ENCODE measurements at places on chromosomes 1 and 21. TPM values are rescaled to one million over a fixed set of nuclear protein-coding genes. Genes with fewer than 3 reads are reported as not detected.

Gene LAX1
- polyA plus RNA-seq: 0.03 TPM

Gene IL20
- polyA plus RNA-seq: not detected

Gene ANGPTL7
- 0.08 TPM for polyA plus RNA-seq

Gene TNNT2
- polyA plus RNA-seq: 0.57 TPM

- peak; percentile 91 for DNase-seq
Measured at GRCh38 chr1:916173-917075, 7.3 kb upstream of the SAMD11 start.

- peak; percentile 81 for DNase-seq
Measured at GRCh38 chr1:46474570-46474969, 15.1 kb upstream of the DMBX1 start.

DNA sequence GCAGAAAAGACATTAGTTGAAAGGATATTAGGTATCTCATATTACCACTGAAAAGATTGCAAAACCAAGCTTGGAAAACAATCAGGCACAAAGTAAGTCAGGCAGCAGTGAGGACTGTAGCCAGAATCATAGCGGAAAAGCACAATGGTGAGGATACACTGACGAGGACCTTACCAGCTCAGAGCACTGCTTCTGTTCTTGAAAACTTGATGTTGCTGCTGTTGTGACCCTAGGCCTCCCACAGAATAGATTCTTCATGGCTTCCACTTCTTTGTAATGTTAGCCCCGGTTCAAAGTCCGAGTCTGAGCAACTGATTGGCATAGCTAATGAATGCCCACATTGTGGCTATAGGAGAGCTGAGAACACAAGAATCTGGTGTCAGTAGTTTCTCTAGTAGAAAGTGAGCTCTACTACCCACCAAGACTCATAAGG lies 45.2 kb upstream of the LRRC8C start:
- no peak for DNase-seq

DNA sequence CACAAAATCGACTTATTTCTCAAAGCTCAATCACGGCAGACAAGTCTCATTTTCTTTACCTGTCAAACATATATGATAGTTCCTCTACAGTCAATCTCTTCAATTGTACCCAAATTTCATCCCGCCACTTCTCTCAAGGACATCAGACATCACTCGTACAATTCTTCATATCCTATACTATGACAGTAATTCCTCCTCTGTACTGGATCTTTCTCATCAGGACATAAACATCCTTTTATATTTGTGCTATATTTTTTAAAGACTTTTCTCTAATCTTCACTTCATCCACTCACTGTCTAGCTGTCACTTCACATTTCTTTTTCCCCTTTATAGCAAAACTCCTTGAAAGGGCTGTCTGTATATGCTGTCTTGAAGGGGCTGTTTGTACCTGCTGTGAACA lies 419.1 kb upstream of the NR5A2 start:
- DNase-seq: no peak

DNA sequence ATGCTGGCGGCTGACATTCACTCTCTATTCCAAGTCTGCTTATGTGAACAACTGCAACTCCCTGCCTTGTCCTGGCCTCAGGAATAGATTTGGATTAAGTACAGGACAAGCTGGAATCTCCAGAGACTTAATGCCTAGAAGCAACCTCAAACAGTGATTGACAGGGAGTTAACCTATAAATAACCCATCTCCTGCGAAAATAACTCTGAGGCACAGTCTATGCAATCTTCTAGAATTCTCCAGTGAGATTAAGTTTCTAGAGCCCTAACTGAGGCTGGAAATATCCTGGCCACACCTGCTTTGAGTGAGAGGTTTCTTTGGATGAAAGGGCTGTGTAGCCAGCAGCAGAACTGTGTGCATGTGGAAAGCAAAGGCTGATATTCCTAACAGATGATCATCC lies 25.3 kb upstream of the ATP1A1 start:
- no peak for DNase-seq

GRCh38 chr1:4696161-4696745 lies 41.8 kb downstream of the AJAP1 start:
- DNase-seq: no peak

Measured in SK-N-SH (cell line).